ENCODE measurements at places on chromosomes 12 and 14.

DNA sequence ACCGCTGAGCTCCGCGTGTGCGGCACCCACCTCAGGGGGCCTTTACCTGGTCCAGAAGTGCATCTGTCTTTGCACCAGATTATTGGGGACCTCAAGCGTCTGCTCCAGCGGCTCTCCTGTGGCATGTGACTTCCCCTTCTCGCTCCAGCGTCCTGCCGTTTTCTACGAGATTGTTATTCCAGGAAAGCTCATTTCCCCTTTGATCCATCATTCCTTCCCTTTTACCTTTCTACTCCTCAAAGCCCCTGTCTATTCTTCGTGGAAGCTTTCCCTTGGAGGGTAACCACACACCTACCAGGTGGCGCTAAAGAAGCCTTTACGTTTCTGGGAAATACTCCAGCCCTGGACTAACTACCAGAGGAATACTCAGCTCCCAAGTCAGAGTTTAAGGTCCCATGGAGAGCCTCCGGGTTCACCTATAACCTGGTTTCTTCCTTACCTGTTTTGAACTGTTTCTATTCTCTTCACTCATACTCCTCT is 1.5 kb downstream of the FKBP4 start:
- DNase-seq, result no peak

DNA sequence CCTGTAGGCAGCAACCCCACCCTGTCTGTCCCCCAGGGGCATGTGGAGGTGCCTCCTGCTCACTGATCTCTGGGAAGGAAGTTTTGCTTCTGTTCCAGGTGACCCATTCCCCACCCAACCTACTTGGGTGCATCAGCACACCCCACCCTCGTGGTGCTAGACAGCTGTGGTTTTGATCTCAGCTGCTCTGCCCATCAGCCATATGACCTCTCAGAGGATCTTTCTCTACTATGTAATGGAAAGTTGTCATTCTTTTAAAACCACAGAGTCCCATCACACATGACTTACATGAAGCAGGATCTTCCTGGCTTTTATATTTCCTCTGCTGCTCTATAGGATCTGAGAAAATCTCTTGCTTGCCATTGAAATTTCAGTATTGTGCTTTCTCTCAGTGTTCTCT is 13.5 kb upstream of the KRT82 start:
- DNase-seq, result no peak

GRCh38 chr12:76952995-76953394 is 74.2 kb upstream of the CSRP2 start:
- DNase-seq, result no peak

- DNase-seq, result peak; percentile 70
Measured at GRCh38 chr12:121773011-121773777, 20.3 kb downstream of the RHOF start.

DNA sequence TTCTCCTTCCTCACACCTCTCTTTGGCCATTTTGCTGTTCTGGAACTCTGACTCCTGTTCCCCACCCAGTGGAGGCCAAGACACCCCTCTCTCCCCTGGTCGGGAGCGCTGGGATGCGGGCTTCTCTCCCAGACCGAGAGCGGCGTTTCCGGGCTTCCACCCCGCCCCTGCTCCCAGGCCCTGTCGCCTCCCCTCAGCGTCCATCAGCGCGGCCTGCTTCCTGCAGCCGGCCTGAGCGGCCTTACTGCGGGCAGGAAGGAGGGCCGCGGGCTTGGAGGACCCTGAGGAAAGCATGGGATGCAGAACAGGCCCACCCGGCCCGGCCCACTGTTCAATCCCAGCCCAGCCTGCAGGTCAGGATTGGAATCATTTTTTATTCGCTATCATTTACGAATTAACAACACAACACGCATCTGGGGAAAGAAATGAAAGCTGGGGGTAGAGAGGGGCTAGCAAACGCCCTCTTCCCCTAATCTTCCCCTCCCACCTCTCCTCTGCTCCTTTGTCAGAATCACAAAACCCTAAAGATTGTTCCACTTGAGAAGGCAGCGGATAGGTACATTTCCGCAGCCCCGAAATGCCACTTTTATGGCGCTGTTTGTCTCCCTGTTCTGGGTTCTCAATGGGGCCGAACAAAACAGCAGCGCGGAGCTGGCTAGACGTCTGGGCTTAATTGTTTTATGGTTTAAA is 3.8 kb upstream of the HOXC8 start:
- no peak for DNase-seq

- DNase-seq, result no peak
Measured at GRCh38 chr12:121159467-121160307, 27.0 kb downstream of the P2RX7 start.

DNA sequence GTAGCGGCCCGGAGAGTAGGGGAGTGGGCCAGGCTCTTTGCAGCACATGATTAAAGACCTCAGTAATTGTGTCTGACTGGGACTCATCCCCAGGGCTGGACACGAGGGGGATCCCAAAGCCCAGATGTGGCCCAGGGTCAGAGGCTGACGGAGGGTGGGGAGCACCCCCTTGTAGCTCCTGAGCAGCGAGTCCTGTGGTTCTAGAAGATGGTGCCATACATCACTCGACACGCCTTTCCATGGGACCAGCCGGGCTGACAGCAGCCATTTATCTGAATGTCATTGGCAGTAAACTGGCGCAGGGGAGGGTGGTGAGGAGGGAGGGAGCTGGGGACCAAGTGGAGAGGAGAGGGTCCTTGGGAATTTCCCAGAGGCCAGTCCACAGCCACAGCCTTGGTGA is 65.1 kb upstream of the FAM222A start:
- DNase-seq, result no peak

GRCh38 chr12:105337391-105337790 is 6.9 kb downstream of the C12orf75 start:
- no peak for DNase-seq

GRCh38 chr12:52381206-52381605 is 4.2 kb downstream of the KRT84 start:
- no peak for DNase-seq

DNA sequence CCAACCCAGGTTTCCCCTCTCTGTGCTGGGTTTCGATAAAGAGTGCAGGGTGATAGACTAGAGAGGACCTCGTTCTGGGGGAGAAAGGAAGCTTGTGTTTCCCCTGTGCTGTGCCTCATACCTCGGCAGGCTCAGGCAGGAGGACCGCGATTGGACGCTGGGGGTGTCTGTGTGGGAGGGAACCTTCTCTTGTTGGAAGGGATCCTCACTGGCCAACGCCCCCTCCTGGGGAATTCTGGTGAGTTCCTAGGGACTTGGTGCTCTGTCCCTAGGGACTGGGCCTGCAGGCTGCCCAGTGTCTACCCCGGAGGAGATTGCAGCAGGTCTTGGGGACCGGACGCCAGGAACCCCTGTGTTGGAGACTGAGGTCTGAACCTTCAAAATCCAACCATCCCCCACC is 157.4 kb upstream of the PRMT8 start:
- no peak for DNase-seq

GRCh38 chr12:10851243-10851858 is 2.1 kb upstream of the PRR4 start:
- no peak for DNase-seq

DNA sequence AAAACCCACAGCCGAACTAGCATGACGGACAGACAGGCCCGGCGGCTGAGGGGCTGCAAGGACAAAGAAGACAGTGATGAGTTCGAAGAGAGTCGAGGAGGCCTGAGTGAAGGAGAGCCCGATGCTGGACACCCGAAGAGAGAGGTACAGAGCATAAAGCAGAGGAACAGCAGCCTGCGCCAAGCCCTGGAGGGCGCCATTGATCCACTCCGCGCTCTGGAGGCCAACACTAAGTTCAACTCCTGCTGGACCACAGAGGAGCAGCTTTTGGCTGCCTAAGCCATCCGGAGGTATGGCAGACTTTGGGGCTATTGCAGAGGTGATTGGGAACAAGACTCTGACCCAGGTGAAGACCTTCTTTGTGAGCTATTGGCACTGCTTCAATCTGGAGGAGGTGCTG is 7.8 kb upstream of the PLXNC1 start:
- peak; percentile 4 for DNase-seq

DNA sequence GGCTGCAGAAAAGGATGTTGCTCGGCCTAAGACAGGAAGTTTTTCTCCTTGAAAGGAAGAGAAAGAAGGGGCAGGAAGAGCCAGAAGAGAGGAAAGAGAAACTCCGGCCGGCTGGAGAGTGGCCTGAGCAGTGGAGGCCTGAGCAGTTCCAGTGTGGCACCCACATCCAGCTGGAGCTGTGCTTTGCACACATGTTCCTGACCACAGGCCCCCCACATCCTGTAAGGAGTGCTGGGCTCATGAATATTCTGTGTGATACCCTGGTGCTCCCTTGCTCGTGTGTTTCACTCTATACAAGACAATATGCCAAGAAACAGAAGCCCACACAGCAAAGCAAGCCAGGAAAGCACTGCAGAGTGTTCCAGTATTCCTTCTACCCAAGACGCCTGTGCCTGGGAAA is 27.1 kb downstream of the POLE start:
- DNase-seq, result peak; percentile 74

- DNase-seq, result no peak
Measured at GRCh38 chr14:29486132-29486531, 441.5 kb downstream of the PRKD1 start.

DNA sequence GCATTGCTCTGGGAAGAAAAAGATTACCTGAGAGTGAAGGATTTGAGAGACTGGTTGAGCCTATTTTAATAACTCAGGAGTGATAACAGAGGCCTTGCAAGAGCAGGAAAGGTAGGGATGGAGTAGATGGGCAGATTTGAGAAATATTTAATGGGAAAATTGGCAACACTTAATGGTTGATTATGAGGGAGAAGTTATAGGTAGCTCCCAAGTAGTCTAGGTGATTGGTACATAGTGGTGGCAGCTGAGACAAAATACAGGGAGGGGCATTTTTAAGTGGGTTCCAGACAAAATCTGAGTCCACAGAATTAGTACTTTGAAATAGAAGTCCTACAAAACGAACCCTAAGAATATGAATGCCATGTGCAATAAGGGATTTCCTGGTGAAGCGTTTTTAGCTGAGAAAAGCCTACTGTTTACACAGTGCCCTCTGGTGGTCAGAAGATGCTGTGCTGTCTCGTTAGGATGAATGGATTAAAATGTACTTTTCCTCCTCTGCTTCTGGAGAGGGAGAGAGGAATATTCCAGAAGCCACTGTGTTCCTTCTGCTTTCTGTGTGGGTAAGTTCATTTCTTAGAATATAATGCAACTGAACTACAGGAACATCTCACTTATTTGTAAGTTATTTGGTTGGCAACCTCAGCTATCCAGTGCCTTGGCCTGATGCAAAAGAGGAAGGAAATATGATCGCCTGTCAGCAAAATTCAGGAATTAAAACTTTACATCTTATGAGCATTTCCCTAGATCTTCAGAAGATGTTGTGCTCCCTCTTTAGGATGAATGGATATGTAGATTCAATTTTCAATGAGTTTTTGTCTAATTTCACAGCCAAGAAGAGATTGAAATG is 6.5 kb downstream of the ZBTB1 start:
- peak; percentile 83 for DNase-seq

GRCh38 chr14:53044486-53044885 is 93.6 kb upstream of the FERMT2 start:
- DNase-seq, result no peak

GRCh38 chr14:52031781-52032180 is 37.1 kb downstream of the NID2 start:
- DNase-seq, result no peak

GRCh38 chr12:31629756-31630732 is 29.4 kb upstream of the ETFBKMT start:
- no peak for DNase-seq

GRCh38 chr14:64734990-64735389 is 30.8 kb downstream of the PLEKHG3 start:
- no peak for DNase-seq

DNA sequence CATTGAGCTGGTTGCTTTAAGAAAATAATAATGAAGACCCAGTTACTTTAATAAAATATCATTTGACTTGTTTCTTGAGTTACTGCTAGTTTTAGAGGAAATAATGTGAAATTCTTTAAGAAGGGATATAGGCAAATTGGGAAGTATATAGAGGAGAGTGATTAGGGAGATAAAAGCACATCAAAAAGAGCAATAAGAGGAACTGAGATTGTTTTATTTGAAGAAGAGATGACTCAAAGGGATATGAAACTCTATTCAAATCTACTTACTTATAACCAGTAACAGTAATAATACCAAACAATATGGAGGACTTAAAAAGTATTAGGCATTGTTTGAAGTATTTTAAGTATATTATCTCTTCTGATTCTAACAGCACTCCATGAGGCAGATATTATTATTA is 37.1 kb downstream of the LRRK2 start:
- DNase-seq, result no peak

DNA sequence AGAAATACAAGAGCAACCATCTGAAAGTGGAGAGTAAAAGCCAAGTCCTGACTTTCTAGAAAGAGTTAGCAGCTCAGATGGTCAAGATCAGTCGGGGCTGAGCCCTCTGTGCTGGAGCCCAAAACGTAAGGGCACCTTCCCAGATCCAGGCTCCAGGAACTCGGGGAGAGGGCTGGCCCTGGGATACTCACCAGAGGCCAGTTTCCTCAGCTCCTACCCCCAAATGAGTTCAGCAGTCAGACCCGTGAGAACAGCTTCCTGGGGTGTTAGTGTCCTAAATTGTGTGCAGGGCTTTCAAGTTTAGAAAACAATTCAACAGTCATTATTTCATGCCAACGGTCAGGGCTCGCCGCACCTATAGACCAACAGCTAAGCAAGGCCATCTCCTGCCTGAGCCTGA is 147.6 kb upstream of the FKBP4 start:
- no peak for DNase-seq

GRCh38 chr14:83975435-83975834 is 1554.5 kb upstream of the FLRT2 start:
- no peak for DNase-seq

- no peak for DNase-seq
Measured at GRCh38 chr12:128603573-128604115, 220.1 kb downstream of the SLC15A4 start.

DNA sequence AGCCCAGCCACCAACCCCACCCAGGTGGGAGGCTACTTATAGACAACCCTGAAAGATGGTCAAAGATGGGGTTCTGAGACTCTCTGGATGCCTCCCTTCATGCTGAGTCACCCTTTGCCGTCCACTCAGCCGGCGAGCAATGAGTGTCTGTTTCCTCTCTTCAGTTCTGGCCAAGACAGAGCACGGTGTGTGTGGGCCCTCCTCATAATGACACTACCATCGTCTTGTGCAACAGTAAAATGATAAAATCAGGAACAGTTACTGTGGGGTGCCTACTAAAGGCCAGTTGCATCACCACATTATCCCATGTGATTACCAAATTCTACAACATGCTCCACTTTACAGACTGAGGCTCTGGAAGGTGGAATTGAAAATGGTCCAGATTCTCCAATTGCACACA is 7.0 kb upstream of the BDKRB1 start:
- no peak for DNase-seq

- no peak for DNase-seq
Measured at GRCh38 chr12:22163594-22163993, 117.6 kb downstream of the CMAS start.

DNA sequence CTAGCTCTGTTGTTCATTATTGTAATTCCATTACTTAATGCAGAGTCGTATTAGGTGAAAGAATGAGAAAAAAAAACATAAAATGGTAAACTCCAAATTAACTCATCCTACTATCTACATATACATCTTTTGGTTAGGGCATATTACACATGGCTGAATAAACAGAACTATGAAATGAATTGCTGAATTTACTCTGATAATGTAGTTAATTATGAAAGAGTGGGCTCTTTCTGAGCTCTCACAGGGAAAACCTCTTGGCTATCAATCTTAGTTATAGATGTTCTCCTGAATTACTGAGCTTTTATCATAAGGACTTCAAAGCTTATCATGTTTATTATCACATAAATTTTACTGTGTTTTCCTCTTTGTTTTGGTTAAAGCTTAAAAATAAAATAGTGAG is 798.5 kb upstream of the MDGA2 start:
- DNase-seq, result no peak

Data from Kasumi-1 (cell line).